T-helper 2 cell treated with Interferon-gamma antibody and Interleukin-4, amounts not matched to agents 100 ng/mL and 5 ng/mL, for 36 hours (primary cell): ENCODE measurements at places on chromosomes 3 and 15. TPM values are rescaled to one million over a fixed set of nuclear protein-coding genes. Genes with fewer than 3 reads are reported as not detected.

EPM2AIP1 gene
- total RNA-seq = 19.7 and 24.4 TPM in 2 replicates

CGNL1 gene
- total RNA-seq = not detected in 2 replicates

ITGB5 gene
- total RNA-seq = 0.34 TPM in 1 of 2 replicates, not detected in the other

GOLGA6L7 gene
- total RNA-seq = not detected in 2 replicates

GOLGA6L10 gene
- 0.32 and 0.84 TPM in 2 replicates for total RNA-seq

SLC2A2 gene
- total RNA-seq = not detected in 2 replicates

ALCAM gene
- total RNA-seq = 12.0 and 13.1 TPM in 2 replicates

GOLGA6D gene
- total RNA-seq = not detected in 2 replicates

CASR gene
- total RNA-seq = 0.02 TPM in 1 of 2 replicates, not detected in the other

RASGRP1 gene
- 115 and 116 TPM in 2 replicates for total RNA-seq

KIF7 gene
- total RNA-seq = 0.84 and 1.0 TPM in 2 replicates

SLC28A2 gene
- total RNA-seq = not detected in 2 replicates

ITIH1 gene
- total RNA-seq = not detected in 2 replicates

ATG7 gene
- 38.3 and 41.9 TPM in 2 replicates for total RNA-seq

COMMD2 gene
- 29.0 and 31.7 TPM in 2 replicates for total RNA-seq

RLBP1 gene
- total RNA-seq = not detected in 2 replicates

CACNA1D gene
- total RNA-seq = 4.5 and 4.8 TPM in 2 replicates

DTWD1 gene
- 17.5 and 20.5 TPM in 2 replicates for total RNA-seq

CNTN4 gene
- total RNA-seq = not detected in 2 replicates
